T-helper 17 cell (primary cell): ENCODE measurements at places on chromosomes 6 and 20.

- no peak for DNase-seq
These were observed 301.2 kb upstream of the HSF2 start for GRCh38 chr6:122098201-122098678.

GRCh38 chr6:119284861-119285521 is 64.6 kb downstream of the MAN1A1 start:
- no peak for DNase-seq

GRCh38 chr6:117505311-117505710 is 22.8 kb downstream of the DCBLD1 start:
- no peak for DNase-seq

DNA sequence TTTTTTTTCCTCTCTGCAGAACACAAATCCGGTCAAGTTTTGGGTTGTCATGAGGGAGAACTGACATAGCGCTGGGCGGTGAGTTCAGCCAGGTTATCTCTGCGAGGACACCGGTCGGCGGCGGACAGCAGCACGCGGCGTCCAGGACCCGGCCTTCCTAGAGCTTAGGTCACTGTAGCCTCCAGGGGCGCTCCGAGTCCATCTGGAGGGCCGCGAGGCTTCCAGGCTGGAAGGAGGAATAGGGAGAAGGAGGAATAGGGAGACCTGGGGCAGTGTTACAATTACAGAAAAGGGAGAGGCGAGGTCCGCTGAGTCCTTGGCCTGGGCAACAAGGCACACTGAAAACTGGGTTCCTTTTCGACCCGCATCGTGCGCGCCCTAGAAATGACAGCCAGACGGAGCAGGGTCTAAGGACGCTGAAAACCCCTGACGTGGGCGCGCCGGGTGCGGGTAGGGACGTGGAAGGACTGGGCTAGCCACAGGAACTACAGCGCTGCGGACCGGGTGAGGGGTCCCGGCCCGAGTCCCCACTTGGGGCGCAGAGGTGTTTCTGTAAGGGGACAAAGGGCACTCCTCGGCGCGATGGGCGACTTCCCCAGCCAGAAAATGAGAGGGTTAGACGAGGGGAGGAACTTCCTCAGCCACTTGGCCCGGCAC is 536 bp upstream of the FNDC1 start:
- DNase-seq: no peak

GRCh38 chr6:134453792-134454510 is 136.0 kb upstream of the SGK1 start:
- DNase-seq: no peak

DNA sequence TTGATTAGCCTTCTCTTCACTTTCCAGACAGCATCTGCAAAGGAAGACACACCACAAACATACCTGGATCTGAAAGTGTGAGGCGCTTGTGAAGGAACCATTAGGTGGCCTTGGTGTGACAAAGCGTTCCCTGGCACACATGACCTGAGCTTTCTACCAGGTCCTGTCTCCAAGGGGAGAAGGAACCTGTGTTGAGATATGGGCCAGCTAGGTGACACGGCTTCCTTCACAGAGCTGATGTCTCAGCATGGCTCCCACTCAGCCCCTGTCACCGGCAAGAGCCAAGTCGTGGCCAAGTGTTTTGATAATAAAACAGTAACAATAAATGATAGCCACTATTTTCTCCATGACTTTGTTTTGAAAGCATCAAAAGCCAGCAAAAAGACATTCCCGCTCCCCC is 20.3 kb upstream of the TAGAP start:
- DNase-seq: no peak

DNA sequence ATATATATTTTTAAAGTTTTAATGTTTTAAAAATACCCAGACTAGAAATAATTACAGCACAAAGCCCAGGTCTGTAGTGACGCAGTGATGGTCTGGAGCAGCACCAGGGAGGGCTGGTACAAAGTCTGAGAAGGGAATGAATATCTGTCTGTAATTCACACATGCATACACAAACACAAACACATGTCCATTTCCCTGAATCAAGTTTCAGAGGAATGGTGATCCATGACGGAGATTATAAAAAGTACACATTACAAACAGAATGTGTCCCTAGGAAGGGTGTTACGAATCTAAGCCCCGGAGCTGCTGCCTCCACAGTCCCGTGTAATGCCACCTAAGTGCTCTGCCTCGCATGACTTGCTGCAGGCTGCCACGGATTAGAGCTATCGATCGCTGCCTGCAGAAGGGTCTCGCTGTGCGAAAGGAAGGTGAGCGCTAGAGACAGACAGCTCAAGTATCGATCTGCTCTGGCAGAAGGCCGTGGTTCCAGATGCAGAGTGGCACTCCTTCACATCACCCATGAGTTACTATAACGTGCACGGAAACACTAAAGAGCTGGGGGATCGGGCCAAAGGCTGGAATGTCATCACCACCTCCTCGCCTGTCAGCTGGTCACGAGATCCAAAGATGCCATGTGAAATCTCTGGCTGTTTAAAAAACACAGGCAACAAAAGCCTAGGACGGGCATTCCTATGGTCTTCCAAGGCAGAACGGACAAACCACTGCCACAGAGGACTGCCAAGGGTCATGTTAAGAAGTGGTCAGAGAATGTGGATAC is 87.1 kb downstream of the INSM1 start:
- no peak for DNase-seq

DNA sequence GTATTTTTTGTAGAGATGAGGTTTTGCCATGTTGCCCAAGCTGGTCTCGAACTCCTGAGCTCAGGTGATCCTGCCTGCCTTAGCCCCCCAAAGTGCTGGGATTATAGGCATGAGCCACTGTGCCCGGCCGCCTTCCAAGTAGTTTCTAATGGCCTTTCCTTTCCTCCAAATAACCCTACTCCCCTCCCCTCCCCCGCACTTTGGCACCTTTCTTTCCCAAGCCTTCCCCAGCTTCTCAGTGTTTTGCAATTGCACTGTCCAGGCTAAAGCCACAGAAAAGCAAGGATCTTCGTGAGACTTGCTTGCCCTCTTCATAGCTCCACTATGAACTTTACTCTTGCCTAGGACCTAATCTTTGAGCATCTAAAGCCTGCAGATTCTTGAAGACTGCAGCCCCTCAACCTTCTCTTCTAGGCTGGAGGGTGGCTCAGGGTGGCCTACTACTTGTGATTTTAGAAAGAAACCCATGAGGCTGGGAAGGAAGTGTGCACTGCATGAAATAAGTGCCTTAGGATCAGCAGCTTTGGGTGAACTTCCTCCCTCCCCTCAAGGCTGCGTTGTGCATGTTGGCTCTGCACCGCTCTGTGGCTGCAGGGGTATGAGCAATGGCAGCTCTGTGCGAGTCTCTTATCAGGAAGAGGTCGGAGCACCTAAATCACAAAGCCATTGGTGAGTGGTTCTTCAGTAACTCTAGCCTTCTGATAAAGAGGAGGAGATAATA is 152.4 kb upstream of the SNX9 start:
- no peak for DNase-seq

- no peak for DNase-seq
These were observed 47.4 kb upstream of the FAM83D start for GRCh38 chr20:38878866-38879265.

- DNase-seq: no peak
These were observed 3.6 kb downstream of the SOX4 start for GRCh38 chr6:21596949-21597682.

GRCh38 chr20:26279238-26279637 is 582.6 kb upstream of the ZNF337 start:
- DNase-seq: no peak

- peak; percentile 93 for DNase-seq
These were observed at the start of the genes MRPL14 and TMEM63B for GRCh38 chr6:44127186-44128019. MRPL14 (minus strand) TSS chr6:44127452; CDS start chr6:44116611, 10,841 bp downstream. TMEM63B (plus strand) TSS chr6:44127554; CDS start chr6:44134585, 7,031 bp downstream.

DNA sequence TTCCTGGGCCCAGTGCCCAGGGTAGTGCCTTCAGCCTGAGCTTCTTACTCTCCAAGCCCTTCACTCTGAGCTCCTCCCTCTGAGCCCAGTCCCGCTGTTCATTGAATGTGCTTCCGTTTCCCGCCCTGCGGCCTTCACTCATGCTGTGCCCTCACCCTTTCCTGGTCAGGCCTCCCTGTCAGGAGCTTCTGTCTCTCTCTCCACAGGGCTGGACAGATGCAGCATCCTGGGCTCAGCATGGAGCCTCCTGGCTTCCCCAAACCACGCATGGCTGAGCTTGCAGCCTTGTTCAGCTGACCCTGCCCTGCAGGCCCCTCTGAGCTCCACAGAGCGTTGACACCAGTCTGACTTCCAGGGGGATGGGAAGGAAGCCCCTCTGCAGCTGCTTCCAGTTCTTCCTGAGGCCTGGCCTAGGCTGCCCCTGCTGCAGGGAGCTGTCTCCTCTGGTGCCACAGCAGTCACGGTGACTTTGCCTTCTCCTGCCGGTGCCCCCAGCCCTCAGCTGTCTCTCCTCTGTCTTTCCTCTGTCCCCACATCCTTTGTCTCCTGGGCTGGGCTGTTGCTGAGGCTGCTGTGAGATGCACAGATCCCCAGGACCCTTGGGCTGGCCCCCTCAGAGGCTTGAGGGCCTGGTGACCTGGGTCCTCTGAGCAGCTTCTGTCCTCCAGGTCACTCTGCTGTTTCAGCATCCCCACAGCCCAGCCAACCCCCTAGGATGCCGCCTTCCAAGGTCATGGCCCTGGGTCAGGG is 7.9 kb upstream of the MYT1 start:
- no peak for DNase-seq

- DNase-seq: no peak
These were observed 1.6 kb upstream of the TOMM6 start for GRCh38 chr6:41785689-41786450.

DNA sequence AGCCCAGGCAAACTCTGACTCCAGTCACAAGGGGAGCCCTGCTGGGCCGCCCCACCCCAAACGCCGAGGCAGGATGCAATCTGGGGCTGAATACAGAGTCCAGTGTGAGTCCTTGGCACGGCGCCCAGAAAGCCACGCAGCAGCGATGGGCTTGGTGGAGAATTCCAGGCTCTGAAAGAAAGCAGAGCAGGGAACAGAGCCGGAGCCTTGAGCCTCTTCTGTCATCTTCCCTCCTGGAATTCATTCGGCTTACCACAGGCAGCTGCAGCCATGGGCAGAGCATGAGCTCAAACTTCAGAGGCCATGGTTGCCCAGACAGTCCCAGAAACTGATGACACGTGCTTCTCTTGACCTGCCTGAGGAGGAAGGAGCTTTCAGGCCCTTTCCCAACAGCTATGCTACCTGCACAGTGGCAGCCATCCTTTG is 441.1 kb upstream of the JARID2 start:
- no peak for DNase-seq

DNA sequence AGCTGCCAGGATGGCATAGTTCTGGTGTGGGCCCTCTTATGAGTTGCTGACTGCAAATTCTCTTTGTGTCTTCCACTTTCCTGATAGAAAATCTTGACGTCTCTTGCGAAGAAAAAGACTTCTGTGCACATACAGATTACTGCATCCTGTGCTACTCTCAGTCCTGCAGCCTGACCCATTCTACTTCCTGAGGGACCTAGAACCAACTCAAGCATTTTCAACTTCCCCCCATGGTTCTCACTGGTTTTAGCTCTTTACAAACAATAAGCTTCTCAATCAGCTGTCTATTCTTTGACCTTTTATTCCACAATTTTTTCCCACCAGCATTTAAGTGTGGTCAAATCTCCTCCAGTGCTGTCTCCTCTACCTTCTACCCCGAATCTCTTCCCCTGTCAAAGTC is 13.4 kb upstream of the KLHL32 start:
- DNase-seq: no peak

- DNase-seq: no peak
These were observed 35.2 kb downstream of the PHACTR1 start for GRCh38 chr6:12751694-12752325.

- DNase-seq: no peak
These were observed 54.0 kb upstream of the TNFRSF21 start for GRCh38 chr6:47363736-47364135.

GRCh38 chr6:69238067-69238466 is 558.7 kb downstream of the LMBRD1 start:
- no peak for DNase-seq

DNA sequence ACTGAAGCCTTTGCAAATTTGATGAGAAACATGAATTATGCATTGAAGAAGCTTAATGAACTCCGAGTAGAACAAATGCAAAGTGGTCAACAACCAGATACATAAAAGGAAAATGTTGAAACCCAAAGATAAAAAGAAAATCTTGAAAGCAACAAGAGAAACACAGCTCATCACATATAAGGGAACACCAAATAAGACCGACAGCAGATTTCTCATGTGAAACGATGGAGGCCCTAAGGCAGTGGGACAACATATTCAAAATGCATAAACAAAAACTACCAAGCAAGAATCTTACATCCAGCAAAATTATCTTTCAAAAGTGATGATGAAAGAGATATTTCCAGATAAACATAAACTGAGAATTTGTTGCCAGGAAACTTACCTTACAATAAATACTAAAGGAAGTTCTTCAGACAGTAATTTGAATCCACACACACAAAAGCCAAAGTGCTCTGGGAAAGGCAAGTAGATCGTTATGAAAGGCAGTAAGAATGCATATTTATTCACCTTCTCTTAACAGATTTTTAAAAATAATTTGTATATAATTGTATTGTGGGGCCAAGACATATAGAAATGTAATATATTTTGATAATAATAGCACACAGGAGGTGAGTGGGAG is 22.5 kb downstream of the SLC52A3 start:
- DNase-seq: no peak

GRCh38 chr6:43454290-43454695 is 1.1 kb downstream of the DLK2 start:
- DNase-seq: peak; percentile 57

DNA sequence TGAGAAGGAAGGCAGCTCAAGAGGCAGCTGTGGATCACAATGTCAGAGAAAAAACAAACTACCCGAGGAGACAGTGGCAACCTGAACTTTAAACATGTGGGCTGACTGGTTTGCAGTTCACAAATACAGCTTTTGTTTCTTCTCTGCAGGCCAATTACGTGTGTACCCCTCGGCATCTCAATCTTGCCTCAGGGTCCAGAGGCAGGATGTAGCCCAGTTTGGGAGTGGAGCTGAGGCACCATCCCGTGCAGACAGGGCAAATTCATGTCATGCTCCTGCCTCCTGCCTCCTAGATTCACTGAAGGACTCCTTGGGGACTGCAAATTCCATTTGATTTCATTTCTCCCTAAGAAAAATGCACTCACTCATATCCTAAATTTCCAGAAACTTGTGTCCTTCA is 94.2 kb upstream of the KCNK16 start:
- DNase-seq: no peak

GRCh38 chr6:50147371-50147770 is 97.6 kb upstream of the DEFB112 start:
- no peak for DNase-seq

DNA sequence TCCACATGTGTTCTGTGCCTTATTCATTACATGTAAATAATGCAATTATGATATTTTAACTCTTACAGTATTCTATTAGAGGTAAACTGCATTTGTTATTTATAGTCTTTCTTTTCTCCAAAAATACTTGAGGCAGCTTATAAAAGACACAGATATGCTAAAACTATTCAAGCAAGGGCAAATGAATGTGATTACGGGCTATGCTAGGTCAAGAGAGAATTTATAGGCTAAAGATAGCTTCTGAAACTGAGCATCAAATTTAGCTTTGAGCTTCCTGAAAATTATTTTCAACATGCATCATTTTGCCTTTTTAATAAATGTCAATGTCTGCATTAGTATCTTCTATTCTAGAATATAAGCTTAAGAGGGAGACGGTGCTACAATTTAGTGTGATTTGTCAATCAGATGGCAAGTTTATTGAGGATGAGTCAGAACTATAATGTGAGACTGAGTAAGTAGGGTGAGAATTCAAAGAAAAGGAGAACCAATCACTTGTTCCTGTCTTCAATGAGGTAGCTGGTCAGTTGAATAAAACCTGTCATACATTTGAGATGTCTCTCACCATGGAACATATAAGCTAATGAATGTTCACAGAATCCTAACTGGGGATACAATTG is 669.4 kb upstream of the CITED2 start:
- no peak for DNase-seq
